Psoas muscle (tissue), 8 donors: ENCODE measurements at places on chromosomes 2 and 18. TPM values are rescaled to one million over a fixed set of nuclear protein-coding genes. Genes with fewer than 3 reads are reported as not detected.

The FBXO48 gene
- 0.90 TPM for total RNA-seq

The CAVIN2 gene
- total RNA-seq: 38.7 TPM

The CHCHD5 gene
- total RNA-seq: 34.6 TPM

The DSC3 gene
- total RNA-seq: not detected

The EMILIN1 gene
- 9.7 TPM for total RNA-seq

The RGPD3 gene
- total RNA-seq: 0.13 TPM
